ENCODE measurements at places on chromosomes 13 and 19. TPM values are rescaled to one million over a fixed set of nuclear protein-coding genes. Genes with fewer than 3 reads are reported as not detected.

The NRTN gene
- total RNA-seq, result not detected

The DBP gene
- 3.9 TPM for total RNA-seq

The CABP5 gene
- not detected for total RNA-seq

The LAIR2 gene
- total RNA-seq, result not detected

The MATK gene
- total RNA-seq, result not detected

The ZNF714 gene
- 13.2 TPM for total RNA-seq

The ARID3A gene
- 15.5 TPM for total RNA-seq

The FCGBP gene
- total RNA-seq, result 2.1 TPM

The DIAPH3 gene
- total RNA-seq, result 9.6 TPM

The CYP4F2 gene
- not detected for total RNA-seq

The GDF15 gene
- 82.9 TPM for total RNA-seq

The IZUMO2 gene
- not detected for total RNA-seq

The GPC6 gene
- 24.1 TPM for total RNA-seq

The ZNF730 gene
- total RNA-seq, result 1.9 TPM

The FBXO27 gene
- 3.4 TPM for total RNA-seq

The NAPSA gene
- 0.11 TPM for total RNA-seq

The ICAM1 gene
- total RNA-seq, result 4.8 TPM

The PNMA8A gene
- total RNA-seq, result 13.0 TPM

The LRG1 gene
- not detected for total RNA-seq

The ZNF616 gene
- total RNA-seq, result 11.4 TPM

The GZMM gene
- total RNA-seq, result not detected

The ZNF536 gene
- total RNA-seq, result not detected

The INSL3 gene
- not detected for total RNA-seq

The PLVAP gene
- total RNA-seq, result 0.50 TPM

The PABPC3 gene
- total RNA-seq, result 0.11 TPM

The TMEM143 gene
- total RNA-seq, result 4.1 TPM

The SPINT2 gene
- total RNA-seq, result 1.7 TPM

The IGFL2 gene
- not detected for total RNA-seq

The TEX101 gene
- total RNA-seq, result not detected

The ZNF541 gene
- 0.12 TPM for total RNA-seq

The CEBPG gene
- 63.0 TPM for total RNA-seq

The KCNC3 gene
- not detected for total RNA-seq

The VSTM2B gene
- not detected for total RNA-seq

The GNG7 gene
- under 0.01 TPM for total RNA-seq

The SIRT2 gene
- total RNA-seq, result 35.4 TPM

All from uterine smooth muscle cell (primary cell).